ENCODE measurements at places on chromosomes 6 and 20. TPM values are rescaled to one million over a fixed set of nuclear protein-coding genes. Genes with fewer than 3 reads are reported as not detected.
A peak's percentile ranks its signal among the peaks of the same experiment; 100 is the strongest.

TRAM2 gene
- 16.2 TPM for total RNA-seq

RAET1G gene
- total RNA-seq, result not detected

- H3K27me3 ChIP-seq, result peaks cover 24% of the 10 kb centered on the region
- peak overlapping the region; percentile 49 for H3K27ac ChIP-seq
These were observed 32.7 kb downstream of the HLA-A start for GRCh38 chr6:29974901-29975560.

LST1 gene
- total RNA-seq, result not detected

DNA sequence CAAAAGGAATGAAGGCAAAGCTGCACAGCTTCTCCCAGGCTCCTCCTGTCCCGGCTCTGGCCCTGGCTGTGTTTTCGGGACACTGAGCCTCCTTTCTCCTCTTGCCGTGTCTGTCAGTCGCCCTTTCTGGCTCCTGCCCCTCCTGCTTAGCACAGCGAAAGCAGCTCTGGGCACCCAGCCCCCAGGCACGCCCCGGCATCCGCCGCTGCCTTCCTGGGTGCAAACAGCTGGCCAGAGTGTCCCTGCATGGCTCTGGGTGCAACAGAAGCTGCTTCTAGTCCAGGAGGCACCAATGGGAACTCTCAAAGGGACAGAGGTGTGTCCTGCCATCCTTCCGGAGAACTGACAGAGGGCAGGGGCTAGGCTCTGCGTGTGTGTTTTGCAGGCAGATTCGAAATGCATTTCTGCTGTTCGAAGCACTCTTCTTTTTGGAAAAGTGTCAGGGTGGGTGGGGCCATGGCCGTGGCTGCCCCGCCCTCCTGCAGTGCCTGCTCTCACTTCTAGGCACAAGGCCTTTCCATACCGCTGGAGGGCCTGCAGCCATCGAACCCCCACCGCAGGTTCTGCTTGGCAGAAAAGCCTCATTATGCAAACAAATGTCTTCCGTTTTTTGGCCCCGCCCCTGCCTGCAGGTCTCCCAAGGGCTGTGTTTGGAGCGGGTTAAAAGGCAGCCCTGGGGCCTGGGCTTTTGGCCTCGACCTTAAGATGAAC is 15.5 kb downstream of the COL9A3 start:
- peak; percentile 50 for DNase-seq
- H3K4me3 ChIP-seq, result peak overlapping the region; percentile 7
- H3K4me1 ChIP-seq, result peaks cover 28% of the 10 kb centered on the region

DNA sequence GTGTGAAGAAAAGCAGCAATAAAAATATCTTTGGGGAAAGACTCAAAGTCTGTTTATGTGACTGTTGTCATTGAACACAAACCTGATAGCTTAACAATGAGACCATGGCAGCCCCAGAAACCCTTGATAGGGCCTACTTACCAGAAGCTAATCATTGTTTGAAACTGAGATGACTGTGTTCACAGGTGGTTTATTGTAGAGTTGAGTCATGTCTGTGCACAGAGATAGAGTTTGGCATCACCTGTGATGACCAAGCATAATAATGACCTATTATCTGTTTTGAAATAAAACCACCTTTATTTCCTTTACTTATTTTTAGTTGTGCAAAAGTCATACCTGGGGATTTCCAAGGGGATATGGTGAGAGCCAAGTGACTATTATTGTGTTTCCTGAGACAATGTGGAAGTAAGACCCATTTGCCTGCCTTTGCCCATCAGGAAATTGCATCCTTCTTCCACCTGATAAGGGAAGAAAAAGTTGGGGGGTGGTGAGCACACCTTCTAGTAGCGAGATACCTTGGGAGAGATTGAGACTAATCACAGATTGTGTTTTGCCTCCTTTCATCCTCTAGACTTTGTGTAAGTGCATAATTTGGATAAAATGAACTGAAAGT is 456.9 kb upstream of the JAG1 start:
- no peak for DNase-seq
- no peaks in the 10 kb centered on the region for H3K4me1 ChIP-seq
- no peaks in the 10 kb centered on the region for H3K36me3 ChIP-seq

DNA sequence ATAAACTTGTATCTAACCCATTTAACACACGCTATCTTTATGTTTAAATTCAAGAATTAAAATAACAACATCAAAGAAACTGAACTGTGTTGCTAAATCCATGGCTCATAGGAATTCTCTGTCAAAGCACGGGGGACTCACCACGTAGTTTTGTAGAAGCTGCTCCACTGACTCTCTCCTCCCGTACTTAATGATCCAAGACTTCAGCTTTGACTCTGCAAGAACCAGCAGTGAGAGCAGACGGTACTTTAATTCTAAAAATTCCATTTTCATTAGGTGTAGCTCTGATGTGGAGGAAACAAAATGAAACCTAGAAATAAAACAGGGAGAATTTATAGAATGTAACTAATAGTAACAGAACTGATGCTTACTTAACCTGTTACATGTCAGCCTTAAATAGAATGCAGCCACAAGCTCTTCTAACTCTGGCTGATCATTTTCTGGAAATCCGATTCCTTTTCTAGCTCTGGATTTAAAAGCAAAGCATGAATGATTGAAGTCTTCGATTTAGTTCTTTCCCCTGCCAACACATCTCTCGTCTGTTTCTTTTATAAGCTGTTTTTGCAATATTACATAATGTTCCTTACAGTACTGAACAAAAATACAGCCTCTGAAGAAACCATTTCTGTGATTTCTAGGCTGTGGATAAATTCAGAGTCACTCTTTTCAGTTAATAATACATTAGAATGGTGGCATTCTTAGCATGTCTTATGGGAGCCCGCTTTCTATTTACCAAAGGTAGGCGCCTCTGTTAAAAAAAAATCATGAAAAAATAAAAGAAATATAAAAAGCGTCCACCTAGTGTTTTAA is 165.5 kb downstream of the SYNE1 start:
- no peak overlapping the region for H3K4me3 ChIP-seq
- no peak overlapping the region for H3K27ac ChIP-seq
- DNase-seq, result no peak
- no peaks in the 10 kb centered on the region for H3K4me1 ChIP-seq

GRCh38 chr6:54286141-54286540 is 22.1 kb upstream of the TINAG start:
- DNase-seq, result no peak
- H3K27me3 ChIP-seq, result peaks cover 2% of the 10 kb centered on the region
- no peak overlapping the region for H3K4me3 ChIP-seq
- H3K27ac ChIP-seq, result no peak overlapping the region

DNA sequence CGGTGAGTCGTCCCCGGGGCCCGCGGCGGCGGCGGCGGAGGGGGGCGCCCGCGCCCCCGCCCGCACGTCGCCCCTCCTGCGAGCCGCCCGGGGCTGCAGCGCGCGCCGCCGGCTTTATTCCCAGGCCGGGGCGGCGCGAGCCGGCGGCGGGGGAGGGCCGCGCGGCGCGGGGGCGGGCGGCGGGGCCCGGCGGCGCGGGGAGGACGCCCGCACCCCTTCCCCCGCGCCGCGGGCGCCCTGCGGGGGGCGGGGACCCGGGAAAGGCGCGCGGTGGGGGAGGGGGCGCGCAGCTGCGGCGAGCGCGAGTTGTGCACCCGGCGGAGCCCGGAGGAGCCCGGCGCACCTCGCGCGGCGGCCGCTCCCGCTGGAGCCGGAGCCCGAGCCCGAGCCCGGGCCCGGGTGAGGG is 646 bp downstream of the HMGA1 start:
- H3K27ac ChIP-seq, result no peak overlapping the region
- no peak overlapping the region for H3K4me3 ChIP-seq
- peaks cover 3% of the 10 kb centered on the region for H3K27me3 ChIP-seq
- H3K36me3 ChIP-seq, result no peaks in the 10 kb centered on the region
- peak; percentile 63 for DNase-seq

DNA sequence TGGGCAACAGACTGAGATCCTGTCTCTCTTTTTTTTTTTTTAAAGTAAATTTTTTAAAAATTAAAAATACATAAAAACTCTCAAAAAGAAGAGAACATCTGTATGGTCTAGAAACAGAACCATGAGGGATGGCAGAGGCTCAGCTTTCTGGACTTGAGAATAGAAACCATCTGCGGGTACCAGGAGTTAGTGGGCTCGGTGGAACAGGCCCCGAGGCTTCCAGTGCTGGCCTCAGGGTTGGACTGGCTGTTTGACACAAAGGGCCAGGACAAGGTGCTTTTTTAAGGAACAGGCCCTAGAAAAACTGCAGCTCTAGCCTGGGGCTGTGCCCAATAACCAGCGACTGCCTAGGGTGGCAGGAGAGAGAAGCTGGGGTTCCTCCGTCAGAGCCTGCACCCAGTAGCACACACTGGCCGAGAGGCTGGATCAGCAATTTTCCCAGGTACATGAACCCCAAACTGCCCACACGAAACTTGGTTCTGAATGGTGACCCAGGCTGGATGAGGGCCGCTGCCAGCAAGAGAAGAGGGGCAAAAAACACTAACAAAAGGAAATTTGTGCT is 131.0 kb upstream of the OLIG3 start:
- peaks cover 12% of the 10 kb centered on the region for H3K4me1 ChIP-seq
- no peak overlapping the region for H3K27ac ChIP-seq
- H3K27me3 ChIP-seq, result no peaks in the 10 kb centered on the region
- DNase-seq, result no peak

GRCh38 chr20:43191946-43192863 is 2.5 kb upstream of the PTPRT start:
- H3K4me1 ChIP-seq, result peaks cover 6% of the 10 kb centered on the region
- H3K36me3 ChIP-seq, result no peaks in the 10 kb centered on the region
- no peak overlapping the region for H3K4me3 ChIP-seq
- peak; percentile 76 for DNase-seq
- no peak overlapping the region for H3K27ac ChIP-seq

GRCh38 chr20:41160686-41161085 is 23.3 kb downstream of the PLCG1 start:
- H3K27ac ChIP-seq, result peak overlapping the region; percentile 65
- H3K4me1 ChIP-seq, result peaks cover 23% of the 10 kb centered on the region
- no peak overlapping the region for H3K4me3 ChIP-seq
- peaks cover 16% of the 10 kb centered on the region for H3K36me3 ChIP-seq
- DNase-seq, result no peak

GRCh38 chr6:85684133-85684808 is 41.6 kb upstream of the SYNCRIP start:
- DNase-seq, result no peak
- no peaks in the 10 kb centered on the region for H3K36me3 ChIP-seq
- H3K4me3 ChIP-seq, result no peak overlapping the region
- H3K27ac ChIP-seq, result no peak overlapping the region

DNA sequence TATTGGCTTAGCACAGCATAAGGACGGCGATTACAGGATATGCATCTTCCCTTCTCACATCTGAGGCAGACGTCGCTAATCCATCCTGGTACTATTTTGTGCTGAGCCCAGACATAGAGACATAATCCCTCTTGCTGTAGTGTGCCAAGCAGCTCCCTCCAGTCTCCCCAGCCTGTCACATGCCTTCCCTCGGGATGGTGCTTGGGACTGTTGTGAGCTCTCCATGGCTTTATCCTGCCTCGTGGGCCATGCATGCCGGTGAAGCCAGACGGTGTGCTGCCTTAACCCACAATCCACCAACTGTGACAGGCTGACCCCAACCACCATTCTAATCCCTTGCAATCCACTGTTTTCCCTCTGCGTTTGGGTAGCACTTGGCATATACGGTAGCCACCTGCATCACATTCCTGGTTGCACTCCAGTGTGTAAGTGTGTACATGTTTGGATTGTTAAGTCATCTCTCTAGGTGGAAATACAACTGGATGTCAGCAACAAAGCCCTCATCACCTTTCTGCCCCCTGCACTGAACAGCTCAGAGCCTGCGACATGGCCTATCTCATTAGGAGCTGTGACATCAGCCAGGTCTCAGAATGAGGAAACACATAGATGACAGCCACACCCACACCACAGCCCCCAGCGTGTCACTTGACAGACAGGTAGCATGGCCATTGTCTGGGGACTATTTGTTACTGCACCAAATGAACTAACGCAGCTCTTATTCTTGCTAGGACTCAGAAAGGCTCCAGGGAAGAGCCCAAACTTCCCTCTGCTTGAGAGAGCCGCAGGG is 374.8 kb upstream of the CDH4 start:
- no peak for DNase-seq
- H3K27ac ChIP-seq, result no peak overlapping the region
- no peaks in the 10 kb centered on the region for H3K4me1 ChIP-seq
- no peak overlapping the region for H3K4me3 ChIP-seq
- no peaks in the 10 kb centered on the region for H3K36me3 ChIP-seq

GRCh38 chr6:137304020-137304780 is 85.0 kb upstream of the IFNGR1 start:
- no peak overlapping the region for H3K27ac ChIP-seq
- no peaks in the 10 kb centered on the region for H3K36me3 ChIP-seq
- H3K4me1 ChIP-seq, result no peaks in the 10 kb centered on the region
- DNase-seq, result no peak
- H3K4me3 ChIP-seq, result no peak overlapping the region
- no peaks in the 10 kb centered on the region for H3K27me3 ChIP-seq

Data from glutamatergic neuron (in vitro differentiated cells).